ENCODE measurements at places on chromosomes 2 and 18.
A peak's percentile ranks its signal among the peaks of the same experiment; 100 is the strongest.

DNA sequence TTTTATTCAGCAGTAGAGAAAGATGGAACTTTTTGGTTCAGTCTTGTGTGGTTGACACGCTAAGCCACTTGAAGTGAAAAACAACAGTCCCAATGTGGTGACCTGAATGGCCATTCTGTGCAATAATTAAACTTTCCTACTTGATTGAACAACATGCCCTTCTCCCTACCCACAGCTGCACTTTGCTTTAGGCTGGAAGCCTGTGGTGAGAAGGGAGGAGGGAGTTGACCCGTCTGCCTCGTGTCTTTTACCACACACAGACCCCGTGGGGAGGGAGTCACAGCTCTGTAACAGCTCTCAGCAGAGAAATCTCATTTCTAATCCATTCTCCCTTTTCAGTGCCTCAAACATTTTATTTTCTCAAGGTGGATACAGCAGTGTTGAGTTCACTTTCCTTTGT, 138.2 kb upstream of the PKDCC start:
- peak; percentile 34 for DNase-seq

DNA sequence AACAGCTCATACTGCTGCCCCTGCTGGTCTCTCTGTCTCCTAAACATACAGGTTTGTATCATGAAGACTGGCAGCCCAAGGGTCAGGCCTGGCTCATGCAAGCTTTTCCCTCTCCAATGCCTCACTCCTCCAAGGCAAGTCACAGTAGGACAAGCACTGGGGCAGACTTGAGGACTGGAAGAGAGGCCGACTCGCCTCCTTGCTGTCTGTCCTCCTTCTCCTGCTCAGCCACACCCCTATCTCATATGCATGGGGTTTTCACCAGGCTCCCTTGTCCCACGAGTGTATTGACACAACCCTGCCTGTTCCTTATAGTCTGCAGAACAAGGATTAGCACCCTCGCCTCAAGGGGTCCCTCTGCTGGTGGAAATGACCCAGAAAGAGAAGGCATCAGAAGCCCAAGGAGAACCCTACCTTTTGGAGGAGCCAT, 223.7 kb downstream of the SOX11 start:
- peak; percentile 45 for DNase-seq

GRCh38 chr2:127174136-127174535, 46.0 kb downstream of the CYP27C1 start:
- DNase-seq: peak; percentile 46

GRCh38 chr2:204277226-204277625, 268.0 kb upstream of the PARD3B start:
- no peak for DNase-seq

- DNase-seq: peak; percentile 88
Observed at GRCh38 chr2:213229814-213230213, 54.5 kb upstream of the SPAG16 start.

All from astrocyte of the spinal cord (primary cell).